ENCODE measurements at places on chromosomes 13 and 19.
A peak's percentile ranks its signal among the peaks of the same experiment; 100 is the strongest.

GRCh38 chr13:44837250-44837649 is 152.0 kb downstream of the NUFIP1 start:
- no peak for DNase-seq

DNA sequence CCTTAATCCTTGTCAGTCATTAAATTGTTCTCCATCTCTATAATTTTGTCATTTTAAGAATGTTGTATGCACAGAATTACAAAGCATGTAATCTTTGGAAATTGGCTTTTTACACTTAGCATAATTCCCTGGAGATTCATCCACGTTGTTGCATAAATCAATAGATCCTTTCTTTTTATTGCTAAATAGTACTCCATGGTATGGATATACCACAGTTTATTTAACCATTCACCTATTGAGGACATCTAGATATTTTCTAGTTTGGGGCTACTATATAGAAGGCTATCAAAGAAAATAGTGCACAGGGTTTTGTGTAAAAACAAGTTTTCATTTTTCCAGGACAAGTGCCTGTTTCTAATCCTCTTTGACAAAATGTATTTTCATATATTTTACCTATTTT is 523.6 kb upstream of the KLF12 start:
- no peak for DNase-seq

GRCh38 chr13:25678398-25678797 is 306.6 kb downstream of the ATP8A2 start:
- DNase-seq = no peak

GRCh38 chr19:9818175-9818733 is 625 bp downstream of the FBXL12 start:
- no peak for DNase-seq

DNA sequence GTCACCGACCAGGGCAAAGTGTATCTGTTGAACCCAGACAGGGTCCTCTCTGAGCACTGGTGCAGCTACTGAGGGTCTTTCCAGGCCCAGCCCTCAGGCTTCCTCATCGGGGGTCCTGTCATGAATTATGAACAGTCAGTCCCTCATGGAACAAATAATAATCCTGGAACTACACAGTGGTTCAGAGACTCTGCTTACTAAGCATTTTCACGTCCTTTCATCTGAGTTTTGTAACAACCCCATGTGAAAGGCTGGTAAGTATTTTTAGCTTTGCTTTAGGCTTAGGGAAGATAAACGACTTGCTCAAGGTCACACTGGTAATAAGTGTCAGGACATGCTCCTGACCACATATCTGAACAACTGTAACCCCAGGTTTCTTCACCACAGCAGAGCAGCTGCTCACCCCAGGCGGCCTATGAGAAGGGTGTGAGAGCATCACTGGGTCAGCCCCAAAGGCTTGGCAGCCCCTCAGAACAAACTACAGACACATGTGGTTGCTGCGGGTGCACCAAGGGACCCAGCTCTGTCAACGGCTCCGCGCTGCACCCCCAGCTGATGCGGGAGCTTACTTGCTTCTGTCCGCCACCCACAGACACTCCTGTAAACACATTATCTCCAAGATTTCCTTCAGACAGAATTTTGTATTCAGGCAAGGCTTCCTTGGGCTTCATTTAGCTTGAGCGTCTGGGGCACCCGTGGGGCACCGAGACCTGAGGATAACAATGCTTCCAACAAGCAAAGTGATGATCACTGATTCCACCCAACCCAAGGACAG is 19.4 kb upstream of the GSX1 start:
- DNase-seq = no peak

DNA sequence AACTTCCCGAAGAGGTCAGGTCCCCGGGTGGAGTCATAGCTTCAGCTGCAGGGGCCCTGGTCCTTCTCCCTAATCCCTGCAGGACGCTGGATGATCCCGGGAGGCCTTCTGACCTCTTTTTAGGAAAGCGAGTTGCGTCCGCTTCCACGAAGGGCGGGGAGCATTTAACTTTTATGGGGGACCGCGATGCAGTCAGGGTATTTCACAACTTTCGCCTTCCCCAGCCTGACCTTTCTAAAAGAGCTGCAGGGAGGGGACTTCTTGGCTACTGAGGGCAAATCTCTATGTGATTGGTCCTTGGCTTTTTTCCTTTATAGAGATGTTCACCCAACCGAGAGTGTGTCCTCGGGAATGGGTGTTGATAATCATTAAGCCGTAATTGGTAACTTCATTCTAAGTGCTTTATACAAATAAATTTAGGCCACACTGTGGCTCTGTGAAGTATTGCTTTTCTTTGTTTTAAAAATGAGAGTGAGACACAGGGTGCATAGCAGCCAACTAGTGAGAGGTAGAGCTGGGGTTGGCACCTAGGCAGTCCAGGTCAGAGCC is 778 bp downstream of the ZNF230 start:
- no peak for DNase-seq

GRCh38 chr19:4136680-4137088 is 12.8 kb upstream of the MAP2K2 start:
- no peak for DNase-seq

GRCh38 chr19:29479941-29480340 is 45.9 kb upstream of the VSTM2B start:
- no peak for DNase-seq

GRCh38 chr13:69458013-69458412 is 649.6 kb upstream of the ATXN8OS start:
- no peak for DNase-seq

DNA sequence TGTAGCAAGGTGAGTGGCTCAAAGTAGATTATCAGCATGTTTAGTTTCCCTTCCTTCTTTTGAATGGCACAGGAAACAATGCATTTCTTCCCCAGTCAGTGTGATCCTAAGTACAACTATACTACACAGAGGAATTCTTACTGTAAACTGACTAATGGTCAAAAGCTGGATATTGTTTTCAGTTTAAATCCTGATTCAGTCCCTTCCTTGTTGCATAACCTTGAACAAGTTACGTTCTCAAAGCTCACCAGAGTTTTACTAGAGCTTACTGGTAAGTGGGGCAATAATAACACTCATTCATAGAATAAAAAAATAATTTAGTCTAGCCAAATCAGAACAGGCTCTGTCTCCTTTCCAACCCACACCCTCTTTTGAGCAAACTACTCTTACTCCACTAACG is 180.1 kb downstream of the POSTN start:
- no peak for DNase-seq

GRCh38 chr13:37364956-37365355 is 233.6 kb downstream of the POSTN start:
- no peak for DNase-seq

GRCh38 chr19:17215127-17215971 is at the start of gene USE1:
Gene USE1 (plus strand): TSS chr19:17215357. CDS start chr19:17215406, 49 bp downstream.
- DNase-seq = peak; percentile 97

DNA sequence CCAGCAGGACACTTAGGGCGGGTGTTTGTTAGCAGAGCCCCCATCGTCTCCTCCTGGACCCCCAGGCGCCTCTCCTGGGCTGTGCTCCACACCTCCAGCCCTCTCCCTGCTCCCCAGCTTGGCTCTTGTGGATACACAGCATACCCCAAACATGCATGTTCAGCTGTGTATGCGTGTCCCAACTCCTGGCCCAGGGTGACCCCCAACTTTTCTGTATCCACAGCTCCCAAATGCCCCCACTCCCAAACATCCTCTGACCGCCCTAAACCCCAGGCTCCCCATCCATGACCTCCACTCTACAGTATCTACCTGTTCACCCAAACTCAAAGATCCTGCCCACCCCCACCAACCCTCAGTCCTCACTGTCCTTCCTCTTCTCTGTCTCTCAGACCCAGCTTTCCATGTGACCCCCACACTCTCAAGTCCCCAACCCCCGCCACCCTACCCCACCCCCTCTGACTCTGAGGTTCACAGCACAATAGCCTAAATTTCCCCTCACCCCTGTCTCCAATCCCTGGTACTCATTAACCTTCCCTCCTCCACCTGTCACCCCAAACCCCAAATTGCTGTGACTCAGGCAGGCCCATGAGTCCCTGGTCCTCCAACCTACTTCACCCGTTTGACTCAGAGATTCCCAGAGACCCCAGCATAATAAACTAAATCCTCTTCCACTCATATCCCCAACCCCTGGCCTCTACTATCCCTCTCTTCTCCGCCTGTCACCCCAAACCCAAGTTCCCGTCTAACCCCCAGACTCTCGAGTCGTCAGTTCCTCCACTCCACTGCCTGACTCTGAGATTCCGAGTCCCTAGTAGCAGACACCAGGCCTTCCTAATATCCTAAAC is 968 bp downstream of the UBE2M start:
- DNase-seq = peak; percentile 6

GRCh38 chr13:75226733-75227435 is 255.1 kb downstream of the TBC1D4 start:
- no peak for DNase-seq

DNA sequence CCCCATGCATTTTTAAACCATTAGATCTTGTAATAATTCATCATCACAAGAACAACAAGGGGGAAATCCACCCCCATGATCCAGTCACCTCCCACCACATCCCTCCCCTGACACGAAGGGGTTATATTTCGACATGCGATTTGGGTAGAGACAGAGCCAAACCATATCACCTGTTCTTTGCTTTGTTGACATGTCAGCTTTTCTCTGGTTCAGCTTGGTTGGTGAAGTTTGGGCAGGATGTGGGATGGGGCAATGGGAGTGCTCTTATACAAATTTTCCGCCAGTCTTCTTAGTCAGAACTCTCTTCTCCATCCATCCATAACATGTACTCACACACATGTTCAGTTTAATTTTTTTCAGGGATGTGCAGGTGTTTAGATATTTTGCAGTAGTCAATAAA is 12.9 kb downstream of the TPP2 start:
- DNase-seq = no peak

Data from HuH-7.5 (cell line).